SJCRH30 (cell line): ENCODE measurements at places on chromosomes 7 and 10. TPM values are rescaled to one million over a fixed set of nuclear protein-coding genes. Genes with fewer than 3 reads are reported as not detected.

DNA sequence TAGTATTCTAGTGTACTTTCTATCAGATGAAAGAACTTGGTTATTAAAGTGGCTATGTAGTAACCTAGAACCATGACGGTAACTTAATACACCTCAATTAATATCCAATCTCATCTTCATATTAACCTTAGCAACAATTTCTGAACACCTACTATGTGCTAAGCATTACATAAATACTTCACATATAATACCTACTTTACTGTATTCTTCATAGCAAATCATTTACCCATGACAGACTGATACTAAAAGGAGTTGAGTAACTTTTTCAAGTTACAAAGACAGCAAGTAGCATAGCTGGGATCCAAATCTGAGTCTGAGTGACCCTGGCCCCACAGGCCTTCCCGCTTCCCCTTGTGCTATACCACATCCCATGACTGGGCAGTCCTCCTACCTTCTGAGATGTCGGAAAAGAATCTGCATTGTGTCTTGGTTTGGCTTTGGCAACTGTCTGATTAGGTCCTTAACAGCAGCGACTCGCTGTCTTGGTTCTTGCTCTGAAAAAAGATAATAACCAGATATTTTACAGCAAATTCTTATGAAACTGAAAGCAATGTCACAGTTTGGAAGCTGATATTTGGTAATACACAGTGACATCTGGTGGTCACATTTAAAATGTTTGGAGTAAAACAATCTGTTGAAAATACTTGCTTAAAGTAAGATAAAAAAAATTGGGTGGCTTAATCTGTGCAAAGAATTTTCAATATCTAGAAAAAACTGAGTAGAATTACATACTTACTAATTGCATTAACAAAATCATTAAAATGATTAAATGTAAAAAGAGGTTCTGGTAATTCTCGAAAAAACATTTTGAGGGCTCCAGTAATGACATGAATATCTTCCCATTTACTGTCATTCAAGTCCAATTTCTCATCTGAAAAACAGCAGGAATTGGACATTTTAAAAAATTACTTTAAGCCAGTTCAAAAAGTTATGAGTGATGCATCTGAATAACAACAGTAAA, 120.1 kb downstream of the ARHGAP12 start:
- DNase-seq: peak; percentile 85

DNA sequence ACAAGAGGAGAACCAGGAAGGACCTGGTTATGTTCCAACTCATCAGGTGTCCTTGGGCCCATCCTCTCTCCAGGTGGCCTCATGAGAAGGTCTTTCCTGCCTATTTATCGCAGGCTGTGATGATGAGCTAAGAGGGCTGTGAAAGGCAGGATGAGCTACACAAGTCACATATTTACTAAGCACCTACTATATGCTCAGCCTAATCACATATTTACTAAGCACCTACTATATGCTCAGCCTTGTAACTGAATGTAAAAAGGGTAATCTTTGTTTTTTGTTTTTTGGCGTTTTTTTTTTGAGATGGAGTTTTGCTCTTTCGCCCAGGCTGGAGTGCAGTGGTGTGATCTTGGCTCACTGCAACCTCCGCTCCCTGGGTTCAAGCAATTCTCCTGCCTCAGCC, 44.2 kb upstream of the NPFFR1 start:
- DNase-seq: no peak

DNA sequence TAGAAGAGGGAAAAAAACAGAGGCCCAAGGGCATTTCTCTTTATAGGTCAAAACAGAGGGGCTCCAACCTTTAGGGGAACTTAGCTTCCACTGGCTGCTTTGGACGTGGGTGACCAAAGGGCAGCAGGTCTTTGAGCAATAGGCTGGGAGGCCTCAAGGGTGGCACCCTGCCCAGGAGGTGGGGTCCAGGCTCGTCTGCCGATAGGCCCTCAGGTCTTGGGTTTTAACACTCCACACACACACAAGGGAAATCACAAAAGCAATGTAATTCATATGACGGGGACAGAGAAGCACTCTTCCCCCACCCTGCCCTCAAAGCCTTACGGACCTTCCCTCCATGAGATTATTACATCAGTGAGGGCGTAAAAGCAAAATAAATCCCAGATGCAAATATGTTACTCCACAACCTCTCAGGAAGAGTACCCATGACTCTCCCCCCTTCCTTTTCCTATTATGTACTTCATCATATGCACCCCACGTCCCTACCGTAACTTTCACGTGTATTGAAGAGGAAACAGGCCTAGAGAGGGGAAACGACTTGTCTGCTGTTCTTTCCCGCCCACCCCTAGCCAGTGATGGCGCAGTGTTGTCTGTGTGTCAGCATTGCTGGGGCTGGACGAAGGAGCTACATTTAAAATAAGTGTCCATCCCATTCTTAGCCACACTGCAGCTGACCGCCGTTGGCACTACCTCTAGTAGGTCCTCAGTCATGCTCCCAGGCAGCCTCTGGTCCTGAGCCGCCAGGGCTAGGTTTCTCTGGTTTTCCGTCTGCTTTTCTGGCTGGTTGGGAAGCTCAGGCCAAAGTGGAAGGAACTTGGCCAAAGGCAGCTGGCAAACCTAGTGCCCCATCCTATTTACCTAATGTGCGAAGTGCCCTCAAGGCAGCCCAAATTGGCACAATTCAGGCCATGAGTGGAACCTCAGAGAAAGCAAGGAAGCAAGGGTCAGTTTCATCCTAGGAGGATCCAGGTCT, 2.1 kb downstream of the PCBD1 start:
- no peak for DNase-seq

Gene GTPBP4
- 52.3 and 58.5 TPM in 2 replicates for total RNA-seq

Gene SPAM1
- total RNA-seq: not detected in 2 replicates

Gene TUBB8
- total RNA-seq: not detected in 2 replicates

- no peak for DNase-seq
These were observed 57.1 kb downstream of the STK17A start for GRCh38 chr7:43639858-43640491.

Gene RBP3
- not detected in 2 replicates for total RNA-seq

DNA sequence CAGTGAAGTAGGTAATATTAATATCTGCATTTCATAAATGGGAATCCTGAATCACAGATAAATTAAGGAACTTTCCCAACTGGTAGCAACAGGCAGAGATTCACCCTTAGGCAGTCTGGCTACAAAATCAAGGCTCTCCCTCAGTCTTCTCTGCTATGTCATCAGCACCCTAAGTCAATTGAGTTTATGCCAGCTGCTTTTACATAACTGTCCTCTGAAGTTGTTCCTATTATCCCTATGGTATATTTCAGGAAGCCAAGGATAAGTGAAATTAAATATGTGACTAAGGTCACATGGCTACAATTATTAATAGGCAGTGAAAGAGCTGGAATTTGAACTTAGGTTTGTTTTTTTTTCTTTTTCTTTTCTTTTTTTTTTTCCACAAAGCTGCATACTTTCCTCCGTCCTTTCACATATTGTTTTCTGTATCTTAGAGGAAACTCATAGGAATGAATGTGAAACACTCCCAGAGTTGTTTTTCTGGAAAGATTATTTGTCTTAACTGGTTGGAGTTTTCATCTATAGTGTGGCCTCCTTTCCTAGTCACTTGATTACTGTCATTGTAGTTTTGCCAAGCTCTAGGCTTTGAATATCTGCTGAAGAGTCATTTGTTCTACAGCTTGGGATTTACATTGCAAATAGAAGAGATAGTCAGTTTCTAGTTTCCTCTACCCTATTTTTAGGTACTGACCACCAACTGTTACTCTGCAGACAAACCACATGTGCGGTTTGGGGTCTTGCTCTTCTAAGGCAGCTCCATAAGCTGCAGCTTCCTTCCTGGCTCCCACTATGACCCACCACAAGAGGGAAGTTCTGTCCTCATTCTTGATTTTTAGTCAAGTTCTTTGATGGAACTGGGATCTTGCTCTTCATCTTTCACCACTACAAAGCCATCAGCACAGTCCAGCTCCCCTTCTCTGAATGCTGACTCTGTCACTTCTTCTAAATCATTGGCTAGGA, 338.0 kb upstream of the KIAA1217 start:
- peak; percentile 29 for DNase-seq

- DNase-seq: no peak
These were observed 623.8 kb downstream of the SUGCT start for GRCh38 chr7:40758590-40758989.

DNA sequence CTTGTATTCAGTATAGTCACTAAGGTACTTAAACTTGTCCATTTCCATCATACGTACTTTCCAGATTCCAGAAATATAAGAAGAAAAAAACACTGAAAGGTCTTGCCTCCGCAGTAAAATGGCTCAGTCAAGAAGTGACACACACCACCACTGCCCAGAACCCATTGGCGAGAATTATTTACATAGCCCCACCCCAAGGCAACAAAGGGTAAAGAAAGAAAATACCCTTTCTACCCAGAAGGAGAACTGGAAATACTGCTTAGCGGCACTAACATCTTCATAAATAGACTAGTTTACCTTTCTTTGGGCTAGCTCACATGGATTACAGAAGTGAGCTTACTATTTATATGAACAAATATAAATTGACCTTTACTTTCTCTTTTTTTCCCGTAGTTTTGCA, 194.0 kb downstream of the PPP1R9A start:
- DNase-seq: no peak

Gene NEUROD6
- total RNA-seq: not detected in 2 replicates

GRCh38 chr10:48511066-48511874, 93.6 kb downstream of the ARHGAP22 start:
- DNase-seq: no peak

Gene PTF1A
- total RNA-seq: not detected in 2 replicates

Gene KCNIP2
- total RNA-seq: 0.81 and 1.1 TPM in 2 replicates

Gene GRID1
- total RNA-seq: not detected in 2 replicates

DNA sequence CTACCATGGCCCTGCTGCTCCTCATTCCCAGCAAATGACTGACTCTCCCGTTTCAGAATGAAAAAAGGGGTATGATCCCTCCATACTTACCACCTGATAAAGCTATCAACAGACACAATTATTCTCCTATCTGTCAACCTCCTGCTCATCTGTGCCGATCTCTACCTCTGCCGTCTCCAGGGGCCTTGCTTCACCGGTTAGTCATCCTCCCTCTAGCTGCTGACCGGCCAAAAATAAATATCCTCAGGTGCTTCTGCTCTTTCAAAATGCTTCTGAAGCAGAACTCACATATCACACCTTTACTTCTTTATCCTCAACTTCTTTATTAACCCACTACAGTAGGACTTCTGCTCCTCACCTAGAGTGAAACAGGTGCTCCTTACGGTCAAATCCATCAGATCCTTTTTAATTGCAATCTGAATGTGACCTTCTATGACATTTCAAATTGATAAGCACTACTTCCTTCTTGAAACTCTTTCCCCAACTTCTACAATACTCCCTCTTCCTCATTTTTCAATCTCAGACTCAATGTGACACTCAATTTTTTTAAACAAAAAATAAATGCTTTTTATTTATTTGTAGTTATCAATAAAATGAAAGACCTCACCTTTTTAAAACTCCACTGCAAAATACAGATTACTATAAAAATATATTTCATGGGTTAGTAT, 63.2 kb downstream of the LMBR1 start:
- DNase-seq: no peak

- no peak for DNase-seq
These were observed 4.8 kb downstream of the FGFR2 start for GRCh38 chr10:121593281-121594075.

Gene SPDYE16
- 0.10 TPM in 1 of 2 replicates, not detected in the other for total RNA-seq

DNA sequence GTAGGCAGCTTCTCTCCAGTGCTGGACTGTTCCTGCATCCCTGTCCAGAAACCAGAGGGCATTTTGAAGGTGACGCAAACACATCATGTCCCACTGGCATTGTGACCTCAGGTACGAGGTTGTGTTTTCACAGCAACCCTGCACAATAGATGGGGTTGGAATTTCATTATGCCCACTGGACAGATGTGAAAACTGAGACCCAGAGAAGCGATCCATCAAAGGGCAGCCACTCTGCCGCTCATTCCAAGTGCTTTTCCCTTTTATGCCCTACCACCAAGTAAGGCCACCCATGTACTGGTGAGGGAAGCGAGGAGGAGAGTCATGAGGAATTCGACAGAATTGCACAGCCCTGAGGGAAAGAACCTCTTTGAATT, 63.3 kb downstream of the CALML3 start:
- DNase-seq: no peak

DNA sequence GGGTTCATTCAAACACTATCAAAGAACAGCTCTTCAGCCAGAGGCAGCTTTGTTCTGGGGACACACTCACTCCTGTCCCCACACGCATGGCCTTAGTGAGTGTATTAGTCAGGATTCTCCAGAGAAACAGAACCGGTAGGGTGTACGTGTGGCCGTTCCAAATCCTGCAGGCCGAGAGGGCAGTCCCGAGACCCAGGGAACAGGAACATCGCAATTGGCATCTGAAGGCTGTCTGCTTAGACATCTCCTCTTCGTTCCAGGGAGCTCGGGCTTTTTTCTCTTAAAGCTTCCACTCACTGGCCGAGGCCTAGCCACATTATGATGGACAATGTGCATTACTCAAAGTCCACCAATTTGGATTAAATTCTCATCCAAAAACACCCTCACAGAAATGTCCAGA, 523.3 kb downstream of the GLRX3 start:
- DNase-seq: no peak

- DNase-seq: no peak
These were observed 45.8 kb upstream of the DNAH11 start for GRCh38 chr7:21497072-21497471.

- DNase-seq: no peak
These were observed 26.0 kb upstream of the ZNF273 start for GRCh38 chr7:64876792-64877713.

- DNase-seq: no peak
These were observed 64.6 kb upstream of the LRRN3 start for GRCh38 chr7:111026343-111026742.

Gene GPR26
- not detected in 2 replicates for total RNA-seq

Gene CFAP58
- total RNA-seq: 0.08 TPM in 1 of 2 replicates, not detected in the other

Gene LMBR1
- 66.2 and 80.8 TPM in 2 replicates for total RNA-seq

Gene MRLN
- total RNA-seq: 10.5 and 16.0 TPM in 2 replicates

DNA sequence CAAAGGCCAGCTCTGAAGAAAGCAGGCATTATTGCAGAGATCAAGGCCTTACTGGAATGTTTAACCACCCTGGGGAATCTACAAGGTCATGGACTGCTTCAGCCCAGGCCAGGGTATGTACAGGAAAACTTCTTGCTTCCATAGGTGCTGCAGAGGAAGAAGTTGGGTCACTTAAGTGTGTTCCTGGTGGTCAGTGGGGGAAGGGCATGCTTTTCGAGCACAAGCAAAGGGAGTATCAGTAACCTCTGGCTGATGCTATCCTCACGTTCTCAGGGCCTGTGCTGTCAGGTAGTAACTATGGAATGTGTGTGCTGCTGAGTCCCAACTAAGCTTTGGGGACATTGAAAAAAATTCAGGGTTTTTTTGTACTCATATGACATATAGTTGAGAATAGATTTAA, 234.0 kb upstream of the SP4 start:
- no peak for DNase-seq

Gene ABI1
- total RNA-seq: 43.8 and 49.6 TPM in 2 replicates
